Stimulated activated CD4-positive, alpha-beta T cell treated with anti-CD3 and anti-CD28 coated beads, Interleukin-4, amount 100 ng/mL, for 48 hours (primary cell): ENCODE measurements at places on chromosomes 3 and 15.

- DNase-seq: no peak
Observed at GRCh38 chr3:101689286-101689685, 2.8 kb upstream of the RPL24 start.

- DNase-seq: no peak
Observed at GRCh38 chr3:176959867-176960266, 237.4 kb downstream of the TBL1XR1 start.

- no peak for DNase-seq
Observed at GRCh38 chr3:148642214-148642613, 55.5 kb upstream of the AGTR1 start.

DNA sequence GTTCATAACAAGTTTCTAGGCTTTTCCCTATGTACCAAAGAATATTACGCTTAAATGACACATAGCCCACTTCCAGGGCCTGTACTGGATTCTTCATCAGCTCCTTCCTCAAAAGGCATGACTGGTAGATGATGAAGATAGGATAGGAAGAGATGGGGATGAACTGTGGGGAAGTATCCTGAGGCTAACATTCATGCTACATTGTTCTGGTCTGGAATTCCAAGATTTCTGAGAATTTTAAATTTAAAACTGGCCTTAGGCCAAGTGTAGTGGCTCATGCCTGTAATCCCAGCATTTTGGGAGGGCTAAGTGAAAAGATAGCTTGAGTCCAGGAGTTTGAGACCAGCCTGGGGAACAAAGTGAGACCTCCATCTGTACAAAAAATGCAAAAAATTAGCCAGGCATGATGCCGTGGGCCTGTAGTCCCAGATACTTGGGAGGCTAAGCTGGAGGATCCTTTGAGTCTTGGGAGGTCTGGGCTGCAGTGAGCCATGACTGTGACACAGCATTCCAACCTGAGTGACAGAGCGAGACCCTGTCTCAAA lies 160.1 kb upstream of the PLAAT1 start:
- DNase-seq: no peak

- DNase-seq: no peak
Observed at GRCh38 chr3:197191897-197192296, 106.5 kb downstream of the DLG1 start.

DNA sequence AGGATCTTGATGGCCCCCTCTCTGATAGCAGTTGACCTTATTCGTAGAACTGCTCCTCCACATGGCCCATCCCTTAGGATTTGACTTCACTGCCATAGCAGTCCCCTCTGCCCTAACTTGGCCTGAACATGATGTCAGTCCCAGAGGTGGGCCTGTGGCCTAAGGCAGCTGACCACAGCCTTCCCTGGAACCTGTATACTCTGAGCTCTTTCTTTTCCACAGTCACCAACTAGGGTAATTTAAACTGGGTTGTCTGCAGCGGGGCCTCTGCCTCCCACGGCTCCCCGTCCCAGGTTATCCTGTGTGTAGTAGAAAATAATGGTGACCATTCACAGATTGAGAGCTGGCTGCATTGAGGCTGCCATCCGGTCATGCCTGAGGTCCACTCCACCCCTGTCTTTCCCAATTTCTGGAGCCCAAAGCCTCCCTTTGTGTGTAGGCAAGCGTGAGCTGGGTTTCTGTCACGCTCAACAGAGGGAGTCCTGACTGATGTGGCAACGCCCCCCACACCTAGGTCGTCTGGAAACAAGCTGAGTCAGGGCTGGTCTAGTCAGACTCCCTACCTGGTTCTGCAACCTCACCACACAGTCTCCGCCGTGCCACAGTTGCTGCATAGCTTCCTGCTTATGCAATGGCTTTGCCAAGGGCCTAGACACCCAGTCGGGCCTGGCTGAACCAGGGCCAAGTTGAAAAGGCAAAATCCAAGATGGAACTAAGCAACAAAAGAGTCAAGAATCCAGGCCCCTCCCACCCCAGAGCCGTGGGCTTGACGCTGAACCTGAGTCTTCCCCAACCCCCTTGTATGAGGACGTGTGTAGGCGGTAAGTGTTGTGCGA lies 284.5 kb downstream of the XXYLT1 start:
- no peak for DNase-seq

DNA sequence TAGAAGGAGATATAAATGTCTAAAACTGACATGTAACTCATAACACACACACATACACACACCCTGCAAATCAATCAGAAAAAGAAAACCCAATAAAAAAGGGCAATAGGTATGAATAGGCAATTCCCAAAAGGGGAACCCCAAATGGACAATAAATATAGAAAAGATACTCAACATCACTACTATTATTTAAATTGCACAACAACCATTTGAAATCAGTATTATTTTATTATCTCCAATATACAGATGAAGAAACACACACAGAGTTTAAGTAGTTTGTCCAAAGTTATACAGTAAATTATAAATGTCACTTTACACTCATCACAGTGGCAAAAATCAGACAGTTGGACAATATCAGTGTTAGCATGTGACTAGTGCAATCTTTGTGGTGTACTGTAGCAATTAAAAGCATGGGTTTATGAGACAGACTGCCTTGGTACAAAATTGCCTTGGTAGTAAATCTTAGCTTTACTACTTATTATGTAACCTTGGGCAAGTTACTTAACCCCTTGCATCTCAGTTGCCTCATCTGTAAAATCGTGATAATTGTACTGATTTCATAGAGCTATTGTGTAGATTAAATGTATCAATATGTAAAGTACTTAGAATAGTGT lies 3.4 kb upstream of the FSTL1 start:
- DNase-seq: no peak

DNA sequence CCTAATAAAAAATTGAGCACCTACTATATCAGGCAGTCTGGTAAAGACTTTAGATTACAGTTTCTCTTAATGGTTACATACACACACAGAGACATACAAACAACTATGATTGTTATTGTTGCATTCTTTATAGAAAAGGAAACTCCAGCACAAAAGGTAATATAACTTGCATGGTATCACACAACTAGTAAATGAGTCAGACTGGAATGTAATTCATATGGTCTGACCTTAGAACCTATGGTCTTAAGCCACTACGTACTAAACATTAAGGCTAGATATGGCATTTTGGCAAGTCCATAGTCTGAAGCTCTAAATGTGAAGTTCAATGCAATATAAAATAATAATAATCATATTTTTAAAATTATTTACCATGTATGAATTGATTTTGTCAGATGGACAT lies 380.6 kb downstream of the LSAMP start:
- DNase-seq: no peak
